ENCODE measurements at places on chromosomes 6 and 20.

GRCh38 chr6:135990439-135990838 lies 138.9 kb downstream of the PDE7B start:
- no peak for DNase-seq

DNA sequence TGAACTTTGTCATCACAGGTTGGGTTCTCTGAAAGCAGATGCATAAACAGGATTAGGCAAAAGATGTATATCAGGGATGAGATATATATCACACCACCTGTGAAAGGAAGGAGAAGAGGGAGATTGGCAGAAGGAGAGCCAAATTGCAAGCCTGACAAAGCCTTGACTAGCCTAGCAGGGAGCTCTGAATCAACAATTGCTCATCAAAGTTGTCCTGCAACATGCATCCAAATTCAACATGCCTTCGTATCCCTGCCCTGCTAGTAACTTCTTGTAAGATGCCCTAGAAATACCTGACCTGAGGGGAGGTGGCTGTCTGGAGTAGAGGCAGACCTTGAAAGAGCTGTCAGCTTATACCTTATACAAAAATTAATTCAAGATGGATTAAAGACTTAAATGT lies 207.1 kb upstream of the HTR1E start:
- no peak for DNase-seq

GRCh38 chr6:55447891-55448290 lies 120.6 kb downstream of the GFRAL start:
- no peak for DNase-seq

- no peak for DNase-seq
Measured at GRCh38 chr20:47949230-47949629, 163.9 kb upstream of the SULF2 start.

DNA sequence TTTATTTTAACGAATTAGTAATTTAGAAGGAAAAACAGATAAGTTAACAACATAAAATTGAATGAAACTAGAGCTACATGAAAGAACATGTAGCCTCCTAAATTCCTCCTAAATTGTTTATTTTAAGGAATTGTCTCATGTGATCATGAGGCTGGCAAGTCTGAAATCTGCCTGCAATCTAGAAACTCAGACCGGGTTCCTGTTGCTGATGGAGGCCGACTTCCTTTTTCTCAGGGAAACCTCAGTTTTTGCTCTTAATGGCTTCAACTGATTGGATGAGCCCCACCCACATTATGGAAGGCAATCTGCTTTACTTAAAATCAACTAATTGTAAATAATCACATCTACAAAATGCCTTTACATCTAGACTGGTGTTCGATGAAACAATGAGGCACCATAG lies 267.6 kb upstream of the PRND start:
- DNase-seq, result no peak

DNA sequence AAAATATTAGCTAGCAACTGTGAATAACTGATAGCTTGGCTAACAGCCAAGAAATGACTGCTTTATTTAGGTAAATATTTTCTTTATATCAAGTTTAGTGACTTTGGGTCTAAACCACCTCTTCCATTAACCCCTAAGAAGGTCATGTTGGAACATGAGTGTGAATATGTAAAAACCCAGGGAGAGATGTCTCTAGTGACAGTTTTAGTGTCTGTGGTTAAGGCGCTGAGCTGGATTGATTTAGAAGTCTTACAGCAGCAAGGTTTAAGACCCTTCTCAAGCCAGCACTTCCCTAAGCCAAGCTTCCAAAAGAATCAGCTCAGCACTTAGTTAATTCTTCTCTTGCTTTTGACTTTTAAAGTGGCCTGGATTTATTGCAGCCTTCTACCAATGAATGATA lies 11.4 kb upstream of the SIRT5 start:
- DNase-seq, result no peak

- DNase-seq, result no peak
Measured at GRCh38 chr6:45094831-45095230, 233.3 kb upstream of the RUNX2 start.

DNA sequence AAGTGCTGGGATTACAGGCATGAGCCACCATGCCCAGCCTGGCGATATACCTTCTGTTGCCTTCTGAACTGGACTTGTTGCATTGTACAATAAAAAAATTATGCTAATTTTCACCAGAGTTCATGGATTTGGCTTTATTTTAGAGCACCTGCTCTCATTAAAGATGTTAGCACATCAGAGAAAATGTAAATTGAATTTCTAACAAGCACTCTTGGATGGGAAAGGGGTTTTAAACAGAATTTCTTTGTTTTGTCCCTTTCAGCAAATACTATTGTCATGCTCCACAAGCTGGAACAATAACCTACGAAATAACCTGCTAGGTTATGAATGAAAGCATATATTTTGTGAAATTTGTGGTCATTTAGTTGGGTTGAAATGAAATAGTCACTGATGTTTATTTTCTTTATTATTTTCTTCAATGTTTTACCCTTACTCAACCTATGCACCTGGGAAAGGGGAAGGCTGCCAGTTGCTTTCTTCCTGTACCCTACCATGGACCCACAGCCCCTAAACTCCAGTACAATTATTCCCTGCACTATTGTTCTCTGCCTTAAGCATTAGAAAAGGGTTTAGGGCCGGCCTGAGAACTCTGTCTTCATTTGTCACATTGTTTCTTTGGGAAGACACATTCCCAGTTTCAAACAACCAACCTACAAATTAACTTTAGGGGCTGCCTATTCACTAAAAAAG lies 22.2 kb downstream of the ZDHHC14 start:
- DNase-seq, result no peak

DNA sequence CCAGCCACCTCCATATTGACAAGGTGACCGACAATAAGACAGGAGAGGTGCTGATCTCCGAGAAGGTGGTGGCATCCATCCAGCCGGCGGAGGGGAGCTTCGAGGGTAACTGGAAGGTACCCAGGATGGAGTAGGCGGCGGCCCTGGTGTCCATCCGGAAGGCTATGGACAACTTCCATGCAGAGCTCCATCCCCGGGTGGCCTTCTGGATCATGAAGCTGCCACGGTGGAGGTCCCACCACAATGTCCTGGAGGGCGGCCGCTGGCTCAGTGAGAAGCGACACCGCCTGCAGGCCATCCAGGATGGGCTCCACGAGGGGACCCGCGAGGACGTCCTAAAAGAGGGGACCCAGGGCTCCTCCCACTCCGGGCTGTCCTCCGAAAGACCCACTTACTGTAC lies 17.0 kb downstream of the DEFB115 start:
- no peak for DNase-seq

DNA sequence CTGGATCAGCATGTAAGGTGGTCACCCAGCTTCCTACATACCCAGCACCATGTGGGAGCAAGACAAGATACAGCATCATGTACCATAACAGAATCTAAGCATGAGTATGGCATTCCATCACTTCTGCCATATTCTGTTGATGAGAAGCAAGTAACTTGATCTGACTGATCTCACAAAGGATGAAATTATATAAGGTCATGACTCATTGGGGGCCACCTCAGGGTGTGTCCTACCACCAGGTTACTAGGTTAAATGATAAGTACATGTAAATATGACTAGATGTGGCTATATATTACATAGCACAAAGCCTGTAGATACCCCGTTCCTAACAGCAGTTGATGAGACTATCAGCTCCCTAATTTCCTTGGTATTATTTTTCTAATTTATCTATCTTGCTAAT lies 213.1 kb downstream of the DOK5 start:
- no peak for DNase-seq

GRCh38 chr20:13661070-13661685 lies 22.4 kb upstream of the TASP1 start:
- no peak for DNase-seq

DNA sequence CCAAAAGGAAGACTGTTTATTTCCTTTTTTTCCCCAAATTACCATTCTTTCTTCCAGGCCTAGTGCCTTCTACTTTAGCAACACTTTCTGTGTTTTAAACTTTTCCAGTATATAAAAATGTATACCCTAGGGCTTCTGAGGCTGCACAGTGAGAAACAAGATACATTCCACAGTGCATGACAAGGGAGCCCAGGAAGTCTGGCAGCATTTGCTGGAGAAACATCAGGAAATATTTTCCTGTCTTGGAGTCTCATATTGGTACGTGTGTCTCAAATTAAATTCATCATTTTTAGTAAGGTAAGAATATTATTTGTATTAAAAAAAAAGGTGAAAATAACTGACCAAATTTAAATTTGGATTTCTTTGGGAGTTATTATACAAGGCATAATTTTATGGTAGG lies 662.6 kb downstream of the RFPL4B start:
- DNase-seq, result no peak

DNA sequence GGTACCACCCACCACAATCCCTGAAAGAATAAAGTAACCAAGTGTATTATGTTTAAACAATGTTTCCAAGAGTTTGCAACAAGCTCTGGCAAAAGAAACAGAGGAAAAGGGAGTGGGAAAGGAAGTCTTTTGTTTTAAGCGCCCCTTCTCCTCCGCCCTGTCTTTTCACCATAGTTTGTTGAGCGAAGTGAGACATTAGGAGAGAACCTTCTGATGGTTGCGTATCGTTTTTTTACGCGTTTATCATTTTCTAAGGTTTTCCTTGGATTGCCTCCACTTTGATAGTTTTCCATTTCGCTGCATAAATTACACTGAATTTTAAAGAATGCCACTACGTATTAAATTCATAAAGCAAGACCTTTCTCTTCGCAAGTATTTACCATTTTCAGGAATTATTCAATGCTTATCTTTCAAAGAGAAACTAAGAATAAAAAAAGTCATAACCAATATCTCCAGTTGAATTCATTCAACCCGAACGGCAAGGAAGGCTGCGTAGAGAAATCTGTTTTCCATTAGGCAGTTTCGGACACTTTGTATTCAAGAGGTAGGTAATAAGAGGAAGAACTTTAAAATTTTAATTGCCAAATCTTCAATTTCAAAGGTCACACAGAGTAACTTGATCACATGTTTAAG lies 920 bp upstream of the EPHA7 start:
- DNase-seq, result no peak

GRCh38 chr6:3331494-3331893 lies 72.7 kb downstream of the PSMG4 start:
- DNase-seq, result no peak

GRCh38 chr20:15902493-15902892 lies 670.8 kb downstream of the KIF16B start:
- DNase-seq, result no peak

DNA sequence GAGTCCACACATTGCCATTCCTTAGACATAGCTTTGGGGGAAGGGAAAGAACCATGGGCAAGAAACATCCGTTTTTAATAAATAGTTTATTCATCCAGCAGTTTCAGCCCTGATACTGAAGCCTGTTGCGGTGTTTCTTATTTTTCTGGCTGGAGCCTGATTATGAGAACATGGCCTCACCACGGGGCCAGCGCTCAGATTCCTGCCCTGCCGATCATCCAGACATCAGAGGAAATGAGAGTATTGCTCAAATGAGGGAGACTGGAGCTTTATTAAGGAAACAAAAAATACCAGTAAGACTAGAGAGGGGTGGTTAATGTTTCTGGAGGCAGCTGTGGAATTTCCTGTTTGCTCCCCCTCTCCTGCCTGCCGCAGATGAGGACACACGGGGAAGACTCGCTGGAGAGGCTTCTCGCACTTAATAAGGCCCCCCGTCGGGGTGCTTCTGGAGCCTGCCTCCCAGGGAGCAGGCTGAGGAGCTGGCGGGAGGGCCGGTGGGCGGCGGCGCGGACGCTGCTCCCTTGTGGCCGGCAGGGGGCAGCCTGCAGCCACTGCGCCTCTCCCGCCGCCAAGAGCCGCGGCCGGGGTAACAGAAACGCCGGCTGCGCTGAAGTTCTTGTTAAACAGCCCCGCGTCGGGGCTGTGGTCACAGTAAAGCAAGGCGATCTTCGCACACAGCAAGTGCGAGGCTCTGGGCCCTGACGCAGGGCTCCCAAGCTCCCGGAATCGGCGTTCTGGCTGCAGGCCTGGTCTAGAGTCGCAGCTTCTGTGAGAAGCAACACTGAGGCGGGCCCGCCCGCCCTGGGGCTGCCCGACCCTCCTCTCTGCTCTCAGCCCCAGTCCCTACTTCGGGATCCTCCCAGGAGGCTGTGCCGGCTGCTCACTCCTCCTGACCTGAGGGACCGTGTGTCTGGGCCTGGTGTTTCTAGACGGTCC lies 17.5 kb downstream of the LEMD2 start:
- DNase-seq, result no peak

DNA sequence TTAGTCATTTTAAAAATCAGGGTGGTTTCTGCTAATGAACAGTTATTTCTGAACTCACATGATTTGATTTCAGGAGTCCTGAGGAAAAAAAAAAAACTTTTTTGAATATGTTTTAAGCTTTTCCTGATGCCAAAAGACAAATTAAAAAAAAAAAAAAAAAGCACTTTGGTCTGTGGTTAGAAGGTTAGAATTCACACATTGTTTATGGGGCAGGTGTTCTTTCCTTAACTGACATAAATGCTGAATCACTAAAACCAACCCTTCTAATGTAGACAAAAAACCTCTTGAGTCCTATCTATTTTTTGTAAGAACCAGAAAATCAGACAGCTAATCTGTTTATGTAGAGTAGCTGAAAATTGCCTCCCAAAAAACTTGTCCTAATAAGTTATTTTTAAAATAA lies 20.4 kb downstream of the THEMIS start:
- DNase-seq, result no peak

GRCh38 chr6:20833881-20834515 lies 299.7 kb downstream of the CDKAL1 start:
- no peak for DNase-seq

DNA sequence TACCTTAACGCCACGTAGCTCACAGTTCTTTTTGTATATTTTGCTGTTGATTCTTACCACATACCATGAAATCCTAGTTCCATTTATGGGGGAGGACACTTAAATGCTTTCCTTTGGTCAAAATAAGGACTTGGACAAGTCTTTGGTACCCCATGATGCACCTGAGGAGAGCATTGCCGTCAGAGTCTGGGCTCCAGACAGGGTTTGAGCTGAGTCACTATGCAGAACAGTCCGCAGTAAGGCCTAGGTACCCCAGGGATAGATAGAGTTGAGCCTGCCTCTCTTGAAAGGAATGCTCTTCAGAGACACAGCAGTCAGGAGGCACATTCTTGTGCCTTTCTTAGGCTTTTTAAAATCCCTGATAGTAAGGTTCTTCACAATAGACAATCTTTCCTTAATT lies 6.0 kb downstream of the PARD6B start:
- no peak for DNase-seq

GRCh38 chr20:8395956-8396355 lies 263.9 kb downstream of the PLCB1 start:
- no peak for DNase-seq

GRCh38 chr6:101847690-101848089 lies 454.2 kb downstream of the GRIK2 start:
- no peak for DNase-seq

DNA sequence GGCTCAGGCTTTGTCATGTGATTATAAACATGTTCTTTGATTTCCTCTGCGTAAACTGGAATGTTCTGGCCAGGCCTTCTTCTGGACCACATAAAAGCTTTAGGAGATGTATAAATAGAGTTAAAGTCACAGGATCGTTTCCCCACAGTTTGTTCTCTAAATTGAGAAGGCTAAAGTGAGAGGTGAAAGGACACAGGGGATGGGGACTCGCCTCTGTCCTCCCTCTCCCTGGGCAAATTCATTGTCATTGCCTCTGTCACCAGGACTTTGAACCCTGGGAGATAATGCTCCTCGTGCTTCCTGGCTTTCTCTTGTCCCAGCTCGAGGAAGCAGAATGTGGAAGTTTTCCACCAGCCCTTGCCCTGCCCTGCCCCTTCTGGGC lies 20.3 kb upstream of the ZFAND3 start:
- DNase-seq, result no peak

Measured in retinal pigment epithelial cell (primary cell).